CD4-positive, alpha-beta T cell (primary cell): ENCODE measurements at places on chromosomes 5 and 9.

GRCh38 chr5:138936225-138936967 is 61.3 kb upstream of the LRRTM2 start:
- no peak for DNase-seq

DNA sequence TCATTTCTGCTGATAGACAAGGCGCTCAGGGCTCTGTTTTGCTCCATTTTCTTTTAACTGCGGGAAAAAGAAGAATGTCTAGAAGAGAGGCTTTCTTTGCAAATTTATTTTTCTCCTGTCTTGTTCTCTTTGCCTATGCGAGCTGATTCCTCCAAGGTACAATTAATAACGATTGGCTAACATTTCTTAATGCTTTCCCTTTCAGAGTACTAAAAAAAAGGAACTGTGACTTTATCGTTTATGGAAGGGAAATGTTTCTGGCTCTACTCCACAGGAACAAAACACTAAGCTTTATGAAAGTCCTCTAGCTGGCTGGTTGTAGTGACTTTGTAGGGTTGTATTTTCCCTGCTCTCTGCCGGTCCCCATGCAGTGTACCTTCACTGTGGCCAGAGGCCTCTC is 11.7 kb downstream of the NSG2 start:
- DNase-seq: no peak

DNA sequence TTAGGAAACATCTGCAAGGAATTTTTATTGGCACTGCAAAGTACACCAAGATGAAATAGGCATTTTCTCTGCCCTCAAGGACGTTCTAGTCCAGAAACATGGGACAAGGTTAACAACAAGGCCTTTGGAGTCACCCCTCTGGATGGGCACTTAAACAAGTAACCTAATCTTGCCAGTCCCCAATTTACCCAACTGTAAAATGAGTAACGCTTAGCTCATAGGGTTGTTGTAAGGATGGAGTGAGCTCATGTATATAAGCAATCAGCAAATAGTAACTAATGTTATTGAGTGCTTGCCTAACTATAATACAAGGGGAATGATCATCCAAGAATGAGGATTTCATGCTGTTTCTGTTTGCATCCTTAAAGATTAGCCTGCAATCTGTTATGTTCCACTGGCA is 189.3 kb downstream of the PAPPA start:
- no peak for DNase-seq

GRCh38 chr9:13555989-13556500 is 276.6 kb upstream of the MPDZ start:
- DNase-seq: no peak

- DNase-seq: no peak
Observed at GRCh38 chr5:176609724-176610434, at the start of gene GPRIN1. Gene GPRIN1 (minus strand): TSS chr5:176610156. CDS start chr5:176599834, 10,322 bp downstream.

DNA sequence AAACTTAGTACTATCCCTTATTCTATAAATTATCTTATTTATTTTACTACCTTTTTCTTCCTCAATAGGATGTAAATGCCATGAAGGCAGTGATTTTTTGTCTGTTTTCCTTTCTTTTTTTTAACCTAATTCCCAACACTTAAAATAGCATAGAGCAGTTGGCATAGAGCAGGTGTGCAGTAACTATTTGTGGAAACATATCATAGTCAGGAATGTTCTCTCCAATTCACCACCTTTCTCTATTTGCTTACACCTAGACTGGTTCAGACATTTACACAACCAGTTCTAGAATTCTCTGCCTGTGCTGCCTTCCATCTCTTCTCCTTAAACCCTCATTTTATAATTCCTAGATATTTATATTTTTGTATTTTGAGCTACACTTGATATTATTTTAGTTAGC is 49.6 kb downstream of the IL31RA start:
- no peak for DNase-seq

GRCh38 chr5:33488558-33489355 is 48.0 kb downstream of the TARS1 start:
- no peak for DNase-seq

- DNase-seq: no peak
Observed at GRCh38 chr9:116298249-116298648, 144.7 kb downstream of the PAPPA start.

DNA sequence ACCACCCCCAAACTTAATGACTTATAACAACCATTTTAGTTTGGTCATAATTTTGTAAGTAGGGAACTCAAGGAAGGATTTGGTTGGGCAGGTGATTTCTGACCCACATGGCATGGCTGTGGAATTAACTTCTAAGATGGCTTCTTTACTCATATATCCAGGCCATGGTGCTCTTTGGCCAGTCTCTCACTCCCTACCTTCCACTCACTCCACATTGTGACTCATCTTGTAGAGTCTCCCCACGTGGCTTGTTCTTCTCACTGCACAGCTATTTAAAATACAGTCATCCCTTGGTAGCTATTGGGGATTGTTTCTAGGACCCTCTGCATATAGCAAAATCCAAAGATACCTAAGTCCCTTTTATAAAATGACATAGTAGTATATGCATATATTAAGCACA is 76.6 kb upstream of the MAST4 start:
- DNase-seq: no peak

- DNase-seq: no peak
Observed at GRCh38 chr9:122325124-122325523, 45.7 kb upstream of the PTGS1 start.

DNA sequence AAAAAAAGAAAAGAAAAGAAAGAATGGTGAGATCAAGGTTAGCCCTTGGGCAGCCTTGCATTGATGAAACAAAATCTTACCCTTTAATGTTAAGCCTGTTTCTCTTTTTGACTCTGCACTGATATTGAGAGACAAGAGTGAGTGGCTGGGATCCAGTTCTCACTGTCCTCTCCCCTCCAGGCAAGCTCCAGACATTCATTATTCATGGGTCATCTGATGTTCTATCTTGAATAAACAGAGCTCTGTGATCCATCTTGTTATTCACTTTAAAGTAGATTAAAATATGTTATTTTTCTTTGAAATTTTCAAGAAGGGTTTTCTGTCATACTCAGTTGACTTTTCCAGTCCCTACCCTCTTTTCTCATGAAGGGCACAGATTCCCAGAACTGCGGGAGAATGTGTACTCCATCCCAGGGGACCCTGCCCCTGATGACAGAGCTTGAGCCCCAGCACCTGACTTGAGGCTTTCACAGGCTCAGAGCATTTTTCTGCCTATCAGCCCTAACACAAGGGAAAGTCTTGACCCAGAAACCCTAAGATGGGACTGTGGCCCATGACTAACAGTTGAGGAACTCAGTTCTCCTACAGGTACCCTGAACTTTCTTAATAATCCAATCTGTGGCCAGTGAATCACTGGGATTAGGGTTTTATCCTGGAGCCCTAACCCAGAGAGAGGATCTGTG is 24.1 kb downstream of the ACTL7B start:
- DNase-seq: no peak
